ENCODE measurements at places on chromosomes 6 and 20.

DNA sequence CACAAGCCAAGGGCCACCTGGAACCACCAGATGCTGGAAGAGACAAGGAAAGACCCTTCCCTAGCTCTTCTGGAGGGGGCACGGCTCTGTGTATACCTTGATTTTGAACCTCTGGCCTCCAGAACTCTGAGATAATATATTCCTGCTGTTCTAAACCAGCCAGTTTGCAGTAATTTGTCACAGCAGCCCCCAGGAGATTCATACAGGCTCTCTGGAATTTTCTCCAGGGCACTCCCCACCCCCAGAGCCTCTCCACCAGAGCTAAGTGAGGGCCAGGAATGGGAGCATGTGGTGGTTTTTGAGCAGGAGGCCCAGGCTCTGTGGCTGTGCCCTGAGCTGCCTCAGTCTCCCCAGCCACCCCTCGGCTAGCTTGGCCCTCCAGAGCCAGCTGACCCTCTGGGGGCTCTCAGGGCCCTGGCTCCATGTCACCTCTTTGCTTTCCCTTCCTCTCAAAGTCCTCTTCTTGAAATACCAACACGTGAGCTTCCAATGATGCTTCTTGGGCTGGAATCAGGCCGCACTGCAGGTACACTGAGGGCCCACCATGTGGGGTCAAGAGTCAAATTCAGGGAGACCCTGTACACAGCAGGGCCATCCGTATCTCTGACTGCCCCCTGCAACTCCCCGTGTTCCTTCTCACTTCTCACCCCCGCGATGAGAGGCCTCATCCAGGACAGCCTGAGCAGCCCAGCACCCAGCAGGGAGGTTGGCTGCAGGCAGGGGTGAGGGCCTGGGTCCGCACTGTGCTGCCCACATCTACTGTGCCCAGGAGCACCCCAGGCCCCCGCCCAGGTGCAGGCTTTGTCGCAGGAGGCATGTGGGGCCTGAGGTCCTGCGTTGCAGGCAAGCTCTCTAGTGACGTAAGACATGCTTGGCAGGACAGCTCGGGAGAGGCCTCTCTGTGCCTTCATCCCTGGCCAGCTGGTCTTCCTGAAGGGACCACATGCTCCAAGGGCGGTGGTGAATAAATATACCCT is 155.5 kb downstream of the ANKRD60 start:
- DNase-seq: no peak

DNA sequence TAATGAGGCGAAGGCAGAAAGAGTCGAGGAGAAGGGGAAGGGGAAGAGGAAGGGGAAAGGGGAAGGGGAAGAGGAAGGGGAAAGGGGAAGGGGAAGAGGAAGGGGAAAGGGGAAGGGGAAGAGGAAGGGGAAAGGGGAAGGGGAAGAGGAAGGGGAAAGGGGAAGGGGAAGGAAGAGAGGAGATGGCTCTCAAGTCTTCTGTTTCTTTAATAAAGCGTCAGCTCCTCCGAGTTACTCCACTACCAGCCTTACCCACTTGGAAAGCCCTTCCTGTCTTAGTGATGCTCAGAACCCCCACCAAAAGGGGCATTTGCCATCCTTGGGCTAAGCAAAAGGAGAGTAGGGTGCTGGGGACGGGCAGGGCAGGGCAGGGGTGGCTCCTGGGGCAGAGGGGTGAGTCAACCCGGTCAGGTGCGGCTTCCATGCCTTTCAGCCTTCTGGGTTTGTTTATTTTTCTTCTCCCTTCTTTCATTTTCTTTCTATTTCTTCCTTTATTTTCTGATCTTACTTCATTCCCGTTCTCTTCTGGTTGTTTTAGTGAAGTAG is 476 bp upstream of the CLIC5 start:
- no peak for DNase-seq

DNA sequence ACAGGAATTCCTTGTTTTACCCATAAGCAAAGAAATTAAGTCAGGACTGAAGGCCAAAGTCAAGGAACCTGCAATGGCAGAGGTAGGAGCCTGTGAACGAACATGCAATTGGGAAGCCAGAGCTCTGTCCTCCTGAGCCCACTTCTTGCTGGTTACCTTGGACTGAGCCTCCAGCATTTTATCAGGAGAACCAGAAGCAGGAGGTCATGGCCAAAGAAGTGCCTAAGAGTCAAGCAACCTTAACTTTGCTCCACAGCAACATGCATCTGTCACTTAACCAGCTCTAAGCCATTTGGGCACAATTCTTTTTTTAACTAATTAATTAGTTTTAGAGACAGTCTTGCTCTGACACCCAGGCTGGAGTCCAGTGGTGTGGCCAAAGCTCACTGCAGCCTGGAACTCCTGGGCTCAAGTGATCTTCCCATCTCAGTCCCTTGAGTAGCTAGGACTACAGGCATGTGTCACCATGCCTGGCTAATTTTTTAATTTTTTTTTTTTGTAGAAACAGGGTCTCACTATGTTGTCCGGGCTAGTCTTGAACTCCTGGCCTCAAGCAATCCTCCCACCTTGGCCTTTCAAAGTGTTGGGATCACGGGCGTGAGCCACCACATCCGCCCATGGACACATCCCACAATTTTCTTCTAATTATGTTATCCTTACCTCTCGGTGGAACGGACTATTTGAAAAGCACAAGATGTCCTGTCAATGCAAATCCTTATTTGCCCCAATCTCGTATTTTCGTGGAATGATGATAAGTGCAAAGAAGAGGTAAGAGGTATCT is 334.2 kb downstream of the CD83 start:
- no peak for DNase-seq

GRCh38 chr20:23745247-23745646 is 5.5 kb downstream of the CST1 start:
- DNase-seq: no peak

GRCh38 chr6:43376551-43376981 is 7.1 kb upstream of the ZNF318 start:
- DNase-seq: peak; percentile 53

DNA sequence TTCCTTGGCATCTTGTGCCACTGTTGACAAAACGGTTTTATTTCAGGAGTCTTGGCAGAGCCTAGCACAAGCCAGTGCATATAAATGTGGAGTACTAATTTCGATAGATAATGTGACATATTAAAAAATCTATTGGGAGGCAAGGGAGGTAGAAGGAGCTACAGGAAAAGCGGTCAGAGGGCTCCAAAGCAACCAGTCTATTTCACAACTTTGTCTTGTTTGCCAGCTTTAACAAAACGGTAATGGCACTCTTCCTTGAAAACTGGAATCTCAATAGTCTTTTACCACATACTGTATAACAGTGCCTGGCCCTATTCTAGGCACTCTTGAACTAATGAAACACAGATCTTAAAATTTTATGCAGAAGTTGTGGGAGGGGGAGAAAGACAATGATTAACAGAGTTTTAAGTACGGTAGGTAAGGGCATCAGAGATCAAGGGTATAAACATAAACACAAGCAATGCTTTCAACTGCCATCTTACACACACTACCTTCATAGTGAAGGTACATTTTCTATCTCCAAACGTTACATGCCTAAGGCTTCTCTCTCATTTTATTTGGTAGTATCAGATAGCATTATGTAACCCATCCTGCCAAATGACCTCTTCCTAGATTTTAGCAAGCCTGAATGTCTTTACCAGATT is 33.5 kb upstream of the SYNCRIP start:
- DNase-seq: peak; percentile 26

- DNase-seq: no peak
These were observed 48.8 kb upstream of the EPB41L1 start for GRCh38 chr20:36105711-36106226.

- no peak for DNase-seq
These were observed 299.3 kb downstream of the KIF16B start for GRCh38 chr20:16273812-16274555.

DNA sequence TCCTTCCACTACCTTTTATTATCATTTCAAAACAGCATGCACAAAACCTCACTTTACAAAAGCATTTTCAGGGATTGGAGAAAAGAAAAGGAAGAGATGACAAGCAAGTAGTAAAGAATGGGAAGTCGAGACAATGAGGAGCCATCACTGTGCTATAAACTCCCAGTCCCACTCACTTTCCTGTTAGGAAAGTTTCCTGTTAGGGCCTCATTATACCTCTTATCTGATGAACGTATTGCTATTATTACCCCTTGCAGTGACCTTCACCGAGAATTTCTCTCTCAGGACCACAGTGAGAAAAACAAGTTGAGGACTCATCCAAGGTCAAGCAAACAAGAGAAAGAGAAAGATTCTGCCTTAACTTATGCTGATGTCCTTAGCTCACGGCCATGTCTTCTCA is 28.8 kb downstream of the LAMP5 start:
- DNase-seq: no peak

- DNase-seq: no peak
These were observed 12.3 kb downstream of the MYT1 start for GRCh38 chr20:64176551-64176950.

DNA sequence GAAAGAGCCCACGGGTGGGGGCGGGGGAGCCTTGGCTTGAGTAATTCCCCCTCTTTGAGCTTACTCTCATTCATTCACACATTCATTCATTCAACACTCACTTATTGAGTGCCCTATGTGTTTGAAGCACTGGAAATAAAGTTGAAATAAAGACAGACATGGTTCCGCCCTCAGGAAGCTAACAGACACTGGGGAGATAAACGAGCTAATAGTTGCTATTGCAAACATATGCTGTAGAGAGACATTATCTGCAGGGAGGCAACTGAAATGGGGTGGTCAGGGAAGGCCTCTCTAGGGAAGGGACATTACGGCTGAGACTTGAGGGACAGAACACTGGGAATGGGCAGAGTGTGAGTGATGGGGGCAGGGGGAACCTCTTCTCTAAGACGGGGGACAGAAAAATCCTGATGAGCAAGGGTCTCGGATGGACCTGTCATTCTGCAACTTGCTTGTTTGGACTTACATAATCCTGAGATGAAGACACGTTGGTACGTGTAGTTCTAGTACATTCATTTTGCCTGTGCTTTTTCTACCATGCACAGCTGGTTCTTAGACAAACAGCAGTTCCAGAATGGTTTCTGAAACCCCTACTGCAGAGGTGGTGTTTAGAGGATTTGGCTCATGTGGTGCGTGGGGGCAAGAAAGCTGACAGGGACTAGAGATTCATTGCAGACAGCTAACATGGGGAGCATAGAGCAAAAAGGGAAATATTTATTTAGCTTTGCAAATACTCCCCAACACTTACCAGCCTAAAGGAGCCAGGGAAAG is 71.1 kb upstream of the BLCAP start:
- no peak for DNase-seq
